ENCODE measurements at places on chromosomes 2 and 18.
A peak's percentile ranks its signal among the peaks of the same experiment; 100 is the strongest.

DNA sequence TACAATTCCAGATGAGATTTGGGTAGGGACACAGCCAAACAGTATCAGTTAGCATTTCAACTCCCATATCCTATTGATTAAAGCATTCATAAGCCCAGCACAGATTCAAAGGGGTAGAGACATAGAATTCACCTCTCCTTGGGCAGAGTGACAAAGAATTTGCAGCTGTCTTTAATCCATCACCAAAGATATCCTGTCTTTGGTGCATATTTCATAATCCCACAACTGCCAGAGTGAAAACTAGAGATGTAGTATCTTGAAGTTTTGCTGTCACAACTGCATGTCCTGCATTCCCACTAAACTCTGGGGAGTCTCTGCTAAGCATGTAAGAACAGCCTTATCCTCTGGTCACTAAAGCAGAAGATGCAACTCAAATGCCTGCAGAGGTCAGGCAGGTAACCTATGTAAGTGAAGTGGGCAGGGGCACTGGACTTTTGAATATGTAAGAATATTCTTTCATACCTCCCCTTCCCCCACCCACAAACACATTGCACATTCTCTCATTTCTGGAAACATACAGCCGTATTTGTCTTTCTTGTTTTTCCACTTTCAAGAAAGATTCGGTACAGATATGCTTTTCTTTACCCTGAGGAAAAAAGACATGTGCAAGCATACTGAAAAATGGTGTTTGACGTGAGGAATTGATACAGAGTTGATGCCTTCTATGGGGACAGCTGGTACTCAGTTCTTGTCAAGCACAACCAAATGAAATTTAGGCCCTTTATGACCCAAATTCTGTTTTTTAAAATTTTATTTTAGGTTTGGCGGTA is 283.1 kb downstream of the SP3 start:
- no peak for DNase-seq

DNA sequence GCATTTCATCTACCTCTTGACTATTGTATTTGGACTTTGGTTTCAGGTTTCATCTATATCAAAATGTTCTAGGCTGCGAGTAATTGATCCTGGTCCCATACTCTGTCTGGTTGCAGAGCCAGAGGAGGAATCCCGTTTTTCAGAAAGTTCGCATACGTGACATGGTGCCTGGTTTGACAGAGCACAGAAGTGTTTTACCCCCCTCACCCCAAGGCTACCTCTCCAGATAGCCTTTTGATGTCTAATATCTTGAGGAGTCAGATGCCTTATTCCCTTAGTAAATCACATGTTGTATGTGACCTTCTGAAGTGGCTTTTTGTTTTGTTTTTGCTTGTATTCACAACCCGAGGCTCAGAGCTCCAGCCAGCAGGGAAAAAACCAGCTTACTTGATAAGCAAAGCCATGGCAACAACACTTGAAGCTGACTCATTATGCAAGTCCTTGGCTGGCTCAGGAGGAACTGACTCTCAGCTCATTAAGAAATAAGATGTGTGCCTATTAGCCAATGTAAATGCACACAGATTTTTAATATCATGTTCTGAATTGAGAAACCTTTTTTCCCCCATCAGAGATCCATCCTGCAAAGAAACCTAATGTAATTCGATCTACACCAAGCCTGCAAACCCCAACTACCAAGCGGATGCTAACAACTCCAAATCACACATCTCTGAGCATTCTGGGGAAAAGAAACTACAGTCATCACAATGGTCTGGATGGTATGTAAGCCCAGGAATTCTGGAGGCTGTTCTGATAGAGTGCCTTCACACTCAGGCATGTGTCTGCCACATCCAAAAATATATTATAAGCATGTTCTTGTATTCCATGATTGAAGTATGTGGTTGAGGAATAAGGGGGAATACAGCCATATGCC is 41.4 kb downstream of the OXER1 start:
- peak; percentile 26 for DNase-seq

DNA sequence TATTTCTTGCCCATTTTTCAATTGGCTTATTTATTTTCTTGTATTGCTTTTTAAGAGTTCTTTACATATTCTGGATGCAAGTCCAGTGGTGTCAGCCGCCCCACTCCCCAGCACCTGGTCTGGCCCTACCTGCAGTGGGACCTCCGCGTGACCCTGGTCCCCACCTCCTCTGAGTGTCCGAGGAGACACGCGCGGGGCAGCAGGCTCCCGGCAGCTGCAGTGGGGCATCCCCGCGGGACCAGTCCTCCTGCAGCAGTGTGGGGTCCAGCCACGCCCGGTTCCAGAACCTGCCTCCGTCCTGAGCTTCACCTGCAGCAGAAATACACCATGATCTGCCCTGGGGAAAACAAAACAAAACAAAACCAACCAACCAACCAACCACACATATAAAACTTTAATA is 48.9 kb upstream of the IL1R1 start:
- DNase-seq, result no peak

GRCh38 chr18:48749768-48750167 is 201.0 kb downstream of the SMAD7 start:
- DNase-seq, result no peak

DNA sequence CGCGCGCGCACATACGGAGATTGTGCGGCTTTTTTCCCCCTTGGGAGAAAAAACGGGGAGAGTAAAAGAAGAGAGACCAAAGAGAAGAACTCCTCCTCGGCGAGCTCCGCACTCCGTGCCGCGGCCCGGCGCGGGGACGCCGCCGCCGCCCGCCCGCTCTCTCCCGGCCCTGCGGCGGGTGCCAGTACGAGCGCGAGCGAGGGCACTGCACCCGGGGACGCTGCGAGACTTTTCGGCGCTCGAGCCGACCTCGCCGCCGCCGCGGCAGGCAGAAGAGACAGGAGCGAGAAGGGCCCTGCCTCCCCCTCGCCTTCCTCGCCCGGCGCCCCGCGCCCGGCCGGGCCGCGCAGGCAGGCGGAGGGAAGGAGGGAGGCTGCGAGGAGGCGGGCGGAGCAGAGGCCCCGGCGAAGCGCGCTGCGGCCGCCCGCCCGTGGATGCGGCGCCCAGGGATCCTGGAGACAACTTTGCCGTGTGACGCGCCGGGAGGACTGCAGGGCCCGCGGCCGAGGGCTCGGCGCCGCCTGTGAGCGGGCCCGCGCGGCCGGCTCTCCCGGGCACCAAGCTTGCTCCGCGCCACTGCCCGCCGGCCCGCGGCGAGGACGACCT is 857 bp upstream of the INHBB start:
- peak; percentile 30 for DNase-seq

GRCh38 chr2:233360771-233361176 is 6.5 kb downstream of the DGKD start:
- DNase-seq, result no peak

DNA sequence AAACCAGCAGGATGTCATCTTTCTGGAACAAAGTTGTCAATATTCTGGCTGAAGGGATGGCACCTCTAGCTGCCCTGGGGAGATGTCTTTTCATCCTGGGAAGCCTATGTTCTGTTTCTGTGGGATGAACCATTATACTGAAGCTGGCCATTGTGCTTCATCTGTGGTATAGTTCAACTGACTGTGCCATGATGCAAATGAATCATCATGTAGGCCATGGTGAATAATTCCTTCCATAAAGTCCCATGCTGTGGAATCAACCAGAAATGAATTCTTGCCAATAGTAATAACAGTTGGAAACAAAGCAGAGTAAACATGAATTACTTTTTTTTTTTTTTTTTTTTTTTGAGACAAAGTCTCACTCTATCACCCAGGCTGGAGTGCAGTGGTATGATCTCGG is 64.1 kb upstream of the CNGA3 start:
- no peak for DNase-seq

GRCh38 chr2:64525317-64525613 is 1.1 kb downstream of the AFTPH start:
- no peak for DNase-seq

- DNase-seq, result no peak
Measured at GRCh38 chr2:85771486-85771885, 17.7 kb downstream of the ATOH8 start.

DNA sequence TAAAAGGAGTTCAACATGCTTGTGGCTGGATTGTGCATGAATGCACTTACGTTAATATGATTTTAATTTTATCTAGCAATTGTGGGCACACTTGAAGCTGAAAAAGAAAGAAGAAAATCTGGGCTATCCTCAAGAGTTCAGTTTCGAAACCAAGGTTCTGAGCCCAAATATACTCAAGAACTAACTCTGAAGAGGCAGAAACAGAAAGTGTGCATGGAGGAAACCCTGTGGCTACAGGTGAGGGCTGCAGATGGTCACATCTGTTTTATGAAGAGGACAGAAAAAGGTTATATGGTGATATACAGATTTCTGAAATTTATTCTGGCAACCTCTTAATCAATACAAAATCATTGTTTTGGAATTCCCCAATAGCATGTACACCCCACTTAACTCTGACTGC is 57.3 kb downstream of the ITGA6 start:
- no peak for DNase-seq

DNA sequence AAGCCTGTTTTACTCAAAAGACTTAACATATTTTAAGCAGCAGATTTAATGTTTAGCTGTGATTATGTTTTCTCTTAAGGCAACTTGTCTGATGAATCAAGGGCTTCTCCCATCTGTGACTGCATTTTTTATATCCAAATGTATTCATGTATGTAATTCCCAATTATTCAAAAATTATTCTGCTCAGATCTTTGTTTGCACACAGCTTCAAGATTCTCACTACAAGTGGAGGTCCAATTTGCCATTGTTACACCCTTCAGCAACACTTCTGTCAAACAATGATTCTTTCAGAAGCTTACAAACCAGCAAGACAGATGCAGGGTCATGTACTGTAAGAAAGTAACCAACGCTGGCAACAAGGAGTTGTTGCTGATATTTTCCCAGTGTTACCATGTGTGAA is 5.9 kb upstream of the LRPPRC start:
- no peak for DNase-seq

- DNase-seq, result no peak
Measured at GRCh38 chr2:136664713-136665405, 100.5 kb upstream of the THSD7B start.

DNA sequence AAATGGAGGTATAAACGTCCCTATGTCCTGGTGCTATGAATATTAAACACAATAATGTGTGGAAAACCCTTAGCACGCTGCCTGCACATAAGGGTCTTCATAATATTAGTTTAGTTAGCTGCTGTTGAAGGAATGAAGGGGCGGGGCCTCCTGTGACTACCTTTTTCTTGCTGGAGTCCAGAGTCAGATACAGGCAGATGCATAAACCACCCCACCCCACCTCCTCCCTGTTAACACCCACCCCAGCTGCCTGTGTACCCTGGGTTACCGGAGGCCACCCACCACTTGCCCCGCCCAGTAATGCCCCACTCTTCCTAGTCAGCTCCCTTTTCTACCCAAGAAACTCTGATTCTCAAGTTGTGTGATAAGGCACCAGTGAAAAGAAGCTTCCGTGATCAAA is 158.4 kb downstream of the EN1 start:
- no peak for DNase-seq

GRCh38 chr2:70340761-70341476 is 39.1 kb upstream of the FAM136A start:
- peak; percentile 29 for DNase-seq

GRCh38 chr2:180494286-180494685 is 486.1 kb upstream of the UBE2E3 start:
- no peak for DNase-seq

GRCh38 chr2:157149270-157149669 is 108.2 kb upstream of the GALNT5 start:
- no peak for DNase-seq

DNA sequence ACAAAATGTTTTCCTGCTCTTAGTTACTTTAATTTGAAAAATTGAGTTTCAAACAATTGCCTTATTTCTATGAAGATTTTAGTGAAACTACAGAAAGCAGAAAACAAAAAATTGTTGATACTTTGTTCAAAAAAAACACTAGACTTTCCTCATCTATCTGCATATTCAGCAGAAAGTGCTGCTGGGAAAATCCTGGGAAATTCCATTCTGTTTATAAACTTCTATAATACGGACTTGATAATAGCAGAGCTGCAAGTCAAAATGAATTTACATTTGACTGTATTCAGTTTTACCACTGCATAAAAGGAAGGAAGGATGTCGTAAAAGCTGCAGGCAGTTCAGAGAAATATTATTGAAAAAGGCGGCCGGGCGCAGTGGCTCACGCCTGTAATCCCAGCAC is 24.9 kb upstream of the ERICH2 start:
- no peak for DNase-seq

DNA sequence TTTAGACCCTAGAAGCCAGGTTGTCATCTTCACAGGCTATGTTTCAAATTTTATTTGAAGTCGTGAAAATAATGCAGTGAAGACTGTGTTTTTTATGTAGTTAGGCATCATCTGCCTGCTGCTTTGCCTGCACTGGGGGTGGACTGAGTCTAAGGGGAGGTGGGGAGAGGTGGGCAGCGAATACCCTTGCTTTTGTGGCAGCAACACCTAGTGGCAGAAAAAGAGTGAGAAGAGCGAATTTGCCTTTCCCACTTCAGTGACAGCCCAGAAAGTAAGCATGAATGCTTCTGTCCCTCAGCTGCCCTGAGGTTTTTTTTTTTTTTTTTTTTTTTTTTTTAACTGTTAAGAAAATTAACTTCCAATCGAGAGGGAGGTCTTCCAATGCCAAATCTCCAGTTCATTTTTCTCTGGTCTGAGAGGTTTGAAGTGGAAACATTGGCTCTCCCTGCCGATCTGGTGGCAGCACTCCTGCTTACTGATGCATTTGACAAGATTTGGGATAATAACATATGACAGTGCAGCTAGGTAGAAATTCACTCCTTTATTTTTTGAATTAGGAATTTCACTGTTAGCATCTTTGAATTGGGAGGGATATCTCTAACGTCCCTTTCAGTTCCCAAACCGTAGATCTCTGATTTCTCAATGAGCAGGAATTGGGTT is 60.3 kb upstream of the LYPD6B start:
- no peak for DNase-seq

DNA sequence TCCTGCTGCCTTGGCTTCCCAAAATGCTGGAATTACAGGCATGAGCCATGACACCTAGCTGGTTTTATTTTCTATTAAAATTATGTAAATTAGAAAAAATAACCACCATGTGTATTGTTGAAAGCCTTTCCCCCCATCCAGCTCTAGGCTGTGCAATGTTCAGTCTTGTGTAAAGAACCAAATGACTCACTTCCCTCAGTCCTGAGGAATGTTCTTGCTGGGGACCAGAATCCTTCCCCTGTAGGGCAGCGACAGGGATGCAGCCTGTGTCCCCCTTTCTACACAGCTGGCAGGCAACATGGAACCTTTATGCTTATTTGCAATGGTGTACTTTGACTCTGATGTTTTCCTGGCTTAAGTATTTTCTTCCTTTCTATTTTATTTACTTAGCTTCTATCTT is 29.4 kb downstream of the AOX1 start:
- no peak for DNase-seq

GRCh38 chr2:205496370-205496769 is 185.9 kb upstream of the NRP2 start:
- DNase-seq, result no peak

All from stimulated activated naive CD8-positive, alpha-beta T cell treated with anti-CD3 and anti-CD28 coated beads, Interleukin-15, amount 100 ng/mL, for 72 hours (primary cell).